Right ventricle myocardium superior (tissue), 1 donor: ENCODE measurements at places on chromosomes 3 and 15.

DNA sequence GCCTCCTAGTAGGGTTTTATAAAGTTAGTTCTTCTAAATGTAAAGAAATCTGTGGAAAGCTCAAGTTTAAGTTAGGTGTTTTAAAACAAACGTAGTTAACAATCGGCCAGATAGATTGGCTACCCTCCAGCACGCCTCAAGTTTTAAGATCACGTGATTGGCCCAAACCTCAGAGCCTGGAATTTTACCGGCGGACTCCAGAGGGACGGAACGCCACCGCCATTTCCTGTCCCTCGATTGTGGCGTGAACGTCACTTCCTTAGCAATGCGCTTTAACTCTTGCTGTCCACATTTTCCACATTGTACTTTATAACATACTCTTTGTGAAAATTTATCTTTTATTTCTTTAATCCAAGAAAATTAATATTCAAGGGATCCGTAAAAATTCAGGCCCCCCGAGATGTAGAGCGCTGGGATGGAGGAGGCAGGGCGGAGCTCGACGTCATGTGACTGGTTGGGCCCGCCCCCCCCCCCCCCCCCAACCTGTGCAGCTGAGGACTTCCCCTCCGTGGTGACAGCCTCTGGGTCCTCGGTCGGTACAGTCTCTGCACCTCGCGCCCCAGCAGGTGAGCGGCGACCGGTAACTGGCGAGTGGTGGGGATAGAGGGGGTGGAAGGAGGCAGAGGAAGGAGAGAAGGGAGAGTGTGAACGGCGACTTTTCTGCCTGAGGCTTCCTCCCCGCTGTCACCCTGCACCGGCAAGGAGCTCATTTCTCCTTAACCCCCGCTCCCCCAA is at the start of gene ATP6V1A:
TSS of gene ATP6V1A (plus strand) at position 488 of the 735 bp plus-strand sequence. CDS start 31,719 bp downstream, outside the sequence.
- DNase-seq: peak; percentile 91

DNA sequence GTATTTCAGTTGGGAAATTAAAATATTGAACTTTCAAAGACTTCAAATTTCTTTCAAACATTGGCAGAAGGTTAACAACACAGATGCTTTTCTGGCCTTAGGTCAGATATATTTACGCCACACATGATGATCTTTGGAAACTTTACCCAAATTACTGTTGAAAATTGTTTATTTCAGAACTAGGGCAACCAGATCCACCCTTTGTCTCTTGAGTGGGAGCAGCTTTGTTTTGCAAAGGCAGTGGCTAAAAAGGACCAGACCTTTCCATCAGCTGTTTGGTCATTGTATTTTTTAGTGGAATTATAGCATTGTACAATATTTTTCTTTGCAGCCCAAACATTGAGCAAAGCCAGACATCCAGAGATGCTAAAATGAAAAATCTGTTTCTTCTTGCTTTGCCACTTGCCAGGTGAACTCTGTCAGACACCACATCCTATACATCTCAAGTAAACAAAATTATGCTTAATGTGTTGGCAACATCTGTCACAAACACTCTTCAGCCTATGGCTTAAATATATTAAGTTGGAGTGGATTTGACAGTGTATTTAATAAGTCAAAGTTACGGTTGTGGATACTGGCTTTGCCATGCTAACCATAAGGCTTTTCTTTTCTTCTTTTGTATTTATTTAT is 651.9 kb downstream of the RBMS3 start:
- DNase-seq: no peak

DNA sequence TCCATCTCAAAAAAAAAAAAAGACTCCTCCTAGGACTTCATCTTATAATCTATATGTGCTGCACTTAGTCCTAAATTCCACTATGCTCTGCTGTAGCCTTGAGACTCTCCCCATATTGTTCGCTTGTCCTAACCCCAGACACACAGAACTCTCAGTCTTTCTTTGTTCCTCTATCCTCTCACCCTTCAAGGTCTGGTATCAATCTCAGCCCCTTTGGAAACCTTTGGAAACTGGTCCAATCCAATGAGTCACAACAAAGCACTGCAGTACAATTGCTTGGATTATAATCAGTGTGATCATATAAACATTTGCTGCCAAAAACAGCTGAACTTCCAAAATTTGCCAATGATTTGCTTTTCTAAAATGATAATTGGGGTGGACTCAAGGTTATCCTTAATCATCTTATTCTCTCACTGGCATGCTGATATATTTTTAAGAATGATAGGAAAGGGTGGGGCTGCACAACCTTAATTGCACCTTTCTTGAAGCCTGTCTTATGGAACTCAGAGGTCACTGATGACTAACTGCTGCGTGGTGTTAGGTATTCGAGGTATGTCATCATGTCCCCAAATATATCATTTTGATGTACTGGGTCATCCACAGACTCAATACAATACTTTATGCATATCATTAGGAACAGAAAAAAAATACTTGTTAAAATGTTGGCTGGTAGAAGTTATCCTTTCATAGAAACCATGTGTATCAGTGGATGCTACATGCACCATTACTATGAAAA is 756.7 kb downstream of the NR2F2 start:
- DNase-seq: no peak

- DNase-seq: peak; percentile 54
Measured at GRCh38 chr3:126129398-126129891, 45.5 kb upstream of the SLC41A3 start.

GRCh38 chr15:63708126-63708772 is 111.1 kb downstream of the FBXL22 start:
- no peak for DNase-seq

GRCh38 chr3:53588122-53588521 is 93.7 kb downstream of the CACNA1D start:
- DNase-seq: no peak

GRCh38 chr3:71389911-71390573 is 193.5 kb downstream of the FOXP1 start:
- DNase-seq: peak; percentile 61

DNA sequence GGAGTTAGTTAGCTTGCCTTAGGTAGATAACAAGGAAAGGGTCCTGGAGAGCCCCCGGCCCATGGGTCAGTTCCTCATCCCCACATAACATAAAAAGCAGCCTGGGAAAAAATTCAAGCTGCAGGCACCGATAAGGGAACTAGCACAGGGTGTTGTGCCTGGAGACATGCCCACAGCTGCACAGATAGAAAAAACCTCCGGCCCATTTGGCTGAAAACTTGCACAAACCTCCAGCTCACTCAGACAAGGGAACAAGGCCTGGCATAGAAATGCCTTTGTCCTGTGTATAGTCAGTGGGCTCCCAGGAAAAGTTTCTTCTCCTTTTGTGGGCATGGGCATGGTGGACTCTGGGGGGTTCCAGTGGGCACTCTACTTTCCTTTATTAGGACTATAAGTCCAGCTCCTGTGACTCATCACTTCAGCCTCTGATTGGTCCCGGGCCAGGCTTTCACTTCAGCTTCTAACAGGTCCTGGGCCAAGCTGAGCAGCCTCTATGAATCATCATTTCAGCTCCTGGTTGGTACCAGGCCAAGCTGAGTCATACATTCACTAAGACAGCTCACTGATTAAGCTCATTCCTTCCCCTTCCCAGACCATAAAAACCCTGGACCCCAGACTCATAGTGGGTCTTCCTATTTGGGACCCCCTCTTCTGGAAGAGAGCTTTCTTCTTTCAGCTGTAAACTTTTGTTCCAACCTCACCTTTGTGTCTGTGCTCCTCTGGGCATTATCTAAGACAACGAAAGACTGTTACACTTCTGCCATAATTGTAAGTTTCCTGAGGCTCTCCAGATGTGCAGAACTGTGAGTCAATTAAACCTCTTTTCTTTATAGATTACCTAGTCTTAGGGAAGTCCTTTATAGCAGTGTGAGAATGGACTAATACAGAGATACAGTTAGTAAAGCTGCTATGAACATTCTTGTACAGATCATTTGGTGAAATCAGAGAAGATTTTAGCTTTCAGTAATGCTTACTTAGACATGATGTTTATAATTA is 348.0 kb upstream of the DPPA4 start:
- peak; percentile 69 for DNase-seq

DNA sequence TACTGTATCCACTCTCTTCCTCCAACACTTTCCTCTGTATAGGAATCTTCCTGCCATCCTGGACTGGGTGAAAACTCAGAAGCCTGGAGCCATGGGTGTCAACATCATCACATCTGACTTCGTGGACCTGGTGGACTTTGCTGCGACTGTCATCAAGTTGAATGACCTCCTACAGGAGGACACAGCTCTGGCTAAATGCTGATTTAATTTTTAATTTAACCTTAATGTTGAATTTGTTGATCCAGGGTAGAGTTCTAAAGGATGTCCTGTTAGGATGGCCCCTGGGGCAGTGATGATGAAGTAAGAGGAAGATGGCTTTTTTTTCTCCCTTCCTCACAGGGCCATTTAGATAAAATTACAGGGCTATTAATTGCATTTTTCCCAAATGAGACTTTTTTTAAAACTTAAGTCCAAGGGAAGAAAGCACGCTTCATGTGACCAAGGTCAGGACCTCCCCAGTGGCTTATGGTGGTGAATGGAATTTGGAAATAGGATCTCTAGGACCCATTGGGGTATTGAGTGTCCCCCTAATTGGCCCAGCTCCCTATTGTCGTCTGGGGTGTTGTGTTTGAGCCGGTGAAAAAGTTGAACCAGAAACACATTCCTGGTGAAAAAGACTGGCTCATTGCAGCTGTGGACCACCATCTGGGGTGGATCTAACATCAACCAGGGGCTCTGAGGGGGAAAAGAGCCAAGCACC is 125.7 kb upstream of the ZBED2 start:
- no peak for DNase-seq
